ENCODE measurements at places on chromosomes 6 and 20. TPM values are rescaled to one million over a fixed set of nuclear protein-coding genes. Genes with fewer than 3 reads are reported as not detected.

Gene BANF2
- total RNA-seq: not detected

Gene GRM4
- not detected for total RNA-seq

Gene CALHM4
- not detected for total RNA-seq

Gene TREM2
- 10.5 TPM for total RNA-seq

Gene MAFB
- total RNA-seq: 39.0 TPM

Gene SLC22A7
- total RNA-seq: not detected

GRCh38 chr6:36327226-36327918 is 9.3 kb downstream of the BNIP5 start:
- DNase-seq: no peak

GRCh38 chr6:89985751-89986493 is 91.7 kb downstream of the GJA10 start:
- DNase-seq: no peak

DNA sequence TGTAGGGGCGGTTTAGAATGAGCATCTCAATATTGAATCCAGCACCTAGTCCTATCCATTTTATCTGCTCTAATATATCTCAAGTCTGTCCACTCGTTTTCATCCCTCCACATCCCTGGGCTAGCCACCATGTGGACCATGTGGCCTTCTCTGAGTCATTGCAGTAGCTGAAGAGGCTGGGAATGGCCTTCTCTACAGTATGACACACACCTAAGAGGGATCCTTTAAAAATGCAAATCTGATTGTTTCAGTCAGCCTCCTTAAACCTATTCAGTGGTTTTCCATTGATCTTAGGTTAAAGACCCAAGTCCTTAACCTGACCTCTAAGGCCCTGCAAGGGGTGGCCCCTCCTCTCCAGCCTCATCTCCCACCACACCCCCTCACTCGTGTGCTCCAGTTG is 9.4 kb downstream of the RING1 start:
- no peak for DNase-seq

DNA sequence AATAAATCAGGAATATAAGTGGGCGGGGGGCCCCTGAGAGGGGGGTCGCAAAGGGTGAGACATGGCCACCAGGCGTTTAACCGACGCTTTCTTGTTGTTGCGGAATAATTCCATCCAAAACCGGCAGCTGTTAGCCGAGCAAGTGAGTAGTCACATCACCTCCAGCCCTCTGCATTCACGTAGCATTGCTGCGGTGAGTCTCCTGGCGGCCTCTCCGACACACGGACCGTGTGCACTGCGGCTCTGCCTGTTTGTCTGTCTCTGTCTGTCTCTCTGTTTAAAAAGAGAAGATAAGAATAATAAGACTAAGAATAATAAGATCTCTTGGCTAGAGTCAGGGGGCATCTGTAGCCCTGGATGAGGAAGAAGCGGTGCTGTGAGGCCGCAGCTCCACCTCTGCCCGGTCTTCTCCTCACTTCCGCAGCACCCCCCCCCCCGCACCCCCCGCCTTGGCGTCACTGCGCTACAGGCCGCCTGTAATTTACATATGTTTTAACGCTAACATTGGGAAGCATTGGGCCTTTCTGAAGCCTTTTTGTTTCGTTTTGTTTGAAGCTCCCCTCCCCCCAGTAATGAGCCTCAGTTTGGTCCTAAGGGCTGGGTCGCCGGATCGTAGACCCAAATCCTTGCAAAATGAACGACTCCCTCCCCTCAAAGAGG is 993 bp downstream of the STX16 start:
- DNase-seq: no peak

DNA sequence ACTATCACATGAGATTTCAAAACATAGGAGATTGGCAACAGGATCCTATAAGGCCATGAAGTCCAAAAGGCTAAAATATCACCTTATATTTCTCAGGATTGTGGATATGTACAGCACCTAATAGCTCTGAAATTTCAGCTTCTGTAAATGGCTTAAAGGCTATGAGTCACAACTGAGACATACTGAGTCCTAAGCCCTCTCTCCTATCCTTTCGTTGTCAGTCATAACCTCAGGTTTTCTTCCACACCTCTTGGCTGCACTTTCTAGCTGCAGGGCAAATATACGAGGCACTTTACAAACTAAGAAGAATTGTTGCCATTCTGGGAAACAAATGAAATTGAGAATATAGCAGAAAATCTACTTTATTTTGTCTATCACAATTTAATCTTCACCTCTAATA is 969.9 kb upstream of the EPHA7 start:
- DNase-seq: no peak

- no peak for DNase-seq
Measured at GRCh38 chr6:139473231-139473701, 98.8 kb upstream of the CITED2 start.

- no peak for DNase-seq
Measured at GRCh38 chr6:22045261-22045912, 251.4 kb downstream of the PRL start.

- no peak for DNase-seq
Measured at GRCh38 chr6:87925373-87926060, 122.1 kb upstream of the SPACA1 start.

DNA sequence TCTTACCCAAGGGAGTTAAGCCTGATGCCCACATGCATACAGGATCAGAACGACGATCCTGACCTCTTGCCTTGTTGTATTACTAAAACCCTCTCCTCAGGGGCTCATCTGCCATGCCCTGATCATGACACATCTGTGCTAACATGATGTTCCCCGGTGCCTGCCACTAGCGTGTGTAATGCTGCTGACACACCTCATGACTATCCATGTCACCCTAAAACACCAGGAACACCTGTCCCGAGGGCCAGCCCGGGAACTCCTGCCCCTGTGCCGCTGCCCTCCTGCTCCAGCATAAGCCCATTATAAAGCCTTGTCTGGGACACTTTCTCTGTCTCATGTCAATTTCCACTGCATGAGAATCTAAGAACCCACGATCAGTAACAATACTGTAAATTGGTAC is 7.6 kb downstream of the SERPINB6 start:
- DNase-seq: no peak

GRCh38 chr20:49287555-49288249 is 9.8 kb upstream of the ZNFX1 start:
- DNase-seq: no peak

DNA sequence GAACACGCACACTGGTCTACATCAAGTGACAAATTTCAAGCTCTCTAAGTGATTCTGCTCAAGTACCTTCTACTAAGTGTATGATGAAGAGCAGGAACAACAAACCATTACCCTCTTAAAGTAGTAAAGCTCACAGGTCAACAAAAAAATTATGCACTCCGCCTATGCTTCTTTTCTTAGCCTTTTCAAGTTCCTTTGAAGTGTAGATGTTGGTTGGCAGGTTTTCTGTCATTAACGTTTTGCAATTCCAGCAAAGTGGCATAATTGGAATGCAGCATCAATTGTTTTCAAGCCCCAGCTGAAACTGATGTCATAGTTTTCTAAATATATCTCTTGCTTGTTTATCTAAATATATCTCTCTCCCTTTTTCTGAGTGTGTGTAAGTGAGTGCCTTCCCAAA is 396.9 kb upstream of the EYS start:
- no peak for DNase-seq

DNA sequence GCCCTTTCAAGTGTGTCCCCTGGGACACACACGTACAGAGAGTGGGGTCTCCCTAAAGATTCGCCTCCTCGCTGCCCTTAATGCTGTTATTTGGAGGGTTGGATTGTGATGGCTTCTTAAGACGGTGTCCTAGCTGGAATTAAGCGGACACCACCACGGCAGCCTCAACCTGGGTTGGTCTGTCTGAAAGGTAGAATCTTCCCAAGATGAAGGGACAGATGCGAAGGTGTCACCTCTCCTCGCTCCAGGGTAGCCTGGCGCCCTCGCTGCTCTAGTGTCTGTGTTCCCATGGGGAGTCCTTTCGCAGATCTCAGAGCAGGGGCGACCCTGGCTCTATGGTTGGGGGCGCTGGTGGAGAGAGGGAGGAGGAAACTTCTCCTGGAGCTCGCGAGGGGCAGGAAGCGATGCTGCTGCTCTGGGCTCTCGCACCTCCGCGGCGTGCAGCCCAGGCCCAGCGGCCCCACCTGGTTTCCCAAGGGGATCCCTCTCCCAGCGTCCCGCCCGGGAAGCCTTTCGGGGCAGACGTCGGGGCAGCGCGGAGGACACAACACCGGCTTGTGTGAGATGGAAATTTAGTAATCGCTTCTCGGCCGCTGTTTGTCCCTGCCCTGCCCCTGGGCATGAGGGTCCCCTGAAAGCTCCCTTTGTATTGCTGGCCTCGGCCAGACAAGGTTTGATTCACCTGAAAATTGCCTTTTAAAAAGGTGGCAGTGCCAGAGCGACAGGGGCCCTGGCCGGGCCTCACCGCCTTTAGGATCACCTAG is 1.7 kb downstream of the RSPO3 start:
- DNase-seq: no peak

DNA sequence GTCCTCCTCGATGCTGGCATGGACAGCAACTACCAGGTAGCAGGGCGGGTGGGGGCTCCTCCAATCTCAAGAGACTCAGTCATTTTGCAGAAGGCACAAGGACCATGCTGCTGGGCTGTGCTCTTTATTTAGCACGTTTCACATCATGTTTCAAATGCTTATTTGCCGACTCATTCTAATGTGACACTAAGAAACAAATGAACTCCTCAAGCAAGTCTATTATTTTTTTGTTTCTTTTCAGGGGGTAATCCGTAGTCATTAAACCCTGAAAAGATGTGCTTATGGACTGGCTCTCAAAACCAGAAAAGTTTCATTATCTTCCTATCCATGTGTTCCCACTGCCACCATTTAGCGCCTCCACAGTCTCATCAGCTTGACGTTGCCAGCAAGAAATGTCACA is 92.9 kb downstream of the ANKS1A start:
- DNase-seq: no peak

DNA sequence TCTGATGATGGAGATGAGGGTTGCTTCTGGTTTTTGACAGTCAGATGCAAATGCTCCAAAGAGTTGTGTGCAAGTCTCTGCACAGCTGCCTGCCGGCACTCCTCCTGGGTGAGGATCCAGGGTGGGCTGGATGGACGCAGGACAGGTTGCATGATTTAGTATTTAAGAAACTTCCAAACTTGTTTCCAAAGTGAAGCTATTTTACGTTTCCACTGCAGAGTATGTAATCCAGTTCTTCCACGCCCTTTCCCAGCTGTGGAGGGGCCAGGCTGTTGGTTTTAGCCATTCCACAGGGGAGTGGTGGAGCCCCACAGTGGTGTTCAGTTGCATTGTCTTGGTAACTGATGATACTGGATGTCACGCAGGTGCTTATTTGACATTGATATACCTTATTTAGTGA is 157.3 kb downstream of the THBS2 start:
- no peak for DNase-seq

DNA sequence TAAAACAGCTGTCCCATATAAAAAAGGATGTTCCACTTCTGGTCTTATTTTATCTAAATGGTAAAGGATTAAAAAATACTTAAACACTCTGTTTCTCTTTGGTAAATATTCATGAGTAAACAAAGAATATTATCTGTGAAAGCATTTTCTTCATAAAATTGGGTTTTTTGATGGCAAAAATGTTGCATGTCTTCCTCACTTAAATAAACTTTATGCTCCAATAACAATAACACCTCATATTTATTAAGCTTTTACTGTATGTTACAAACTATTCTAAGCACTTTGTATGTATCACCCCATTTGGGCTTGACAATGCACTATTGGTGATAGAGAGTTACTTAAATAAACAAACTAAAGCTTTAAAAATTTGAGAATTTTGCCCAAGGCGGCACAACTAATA is 91.9 kb downstream of the PHIP start:
- no peak for DNase-seq

DNA sequence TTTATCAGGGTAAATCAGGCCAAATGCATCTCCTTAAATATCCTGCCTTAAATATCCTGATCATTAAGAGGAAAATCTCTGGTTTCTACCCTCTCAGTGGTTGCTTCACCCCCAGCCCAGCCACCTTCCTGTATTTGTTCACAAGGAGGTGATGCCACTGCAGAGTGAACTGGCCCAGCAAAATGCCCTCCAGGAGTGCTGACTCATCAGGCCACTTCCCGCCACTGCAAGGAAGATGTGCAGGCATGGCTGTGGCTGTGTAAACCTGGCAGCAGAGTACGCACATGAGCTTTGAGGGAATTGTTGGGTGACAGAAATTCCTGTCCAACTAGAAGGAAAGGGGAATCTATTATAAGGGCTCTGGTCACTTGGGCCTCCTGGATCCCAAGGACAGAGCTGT is 13.8 kb downstream of the NQO2 start:
- no peak for DNase-seq

DNA sequence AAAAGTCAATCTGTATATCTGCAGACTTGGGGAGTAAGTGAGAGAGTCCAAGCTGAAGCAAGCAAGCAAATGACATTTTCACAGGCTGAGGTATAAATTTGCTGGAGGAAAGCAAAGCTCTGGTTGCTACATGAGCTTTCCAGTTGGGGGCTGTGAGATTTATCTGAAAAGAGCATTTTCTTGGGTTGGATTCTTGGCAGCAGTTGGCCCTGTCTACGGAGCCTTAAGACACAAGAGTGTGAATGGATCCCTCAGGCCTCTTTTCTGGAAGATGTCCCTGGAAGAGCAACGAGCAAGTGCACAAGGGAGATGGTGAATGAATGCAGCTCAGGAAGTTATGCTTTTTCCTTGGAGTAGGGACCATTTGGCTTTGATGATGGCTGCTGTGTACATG is 30.8 kb downstream of the ISM1 start:
- no peak for DNase-seq

DNA sequence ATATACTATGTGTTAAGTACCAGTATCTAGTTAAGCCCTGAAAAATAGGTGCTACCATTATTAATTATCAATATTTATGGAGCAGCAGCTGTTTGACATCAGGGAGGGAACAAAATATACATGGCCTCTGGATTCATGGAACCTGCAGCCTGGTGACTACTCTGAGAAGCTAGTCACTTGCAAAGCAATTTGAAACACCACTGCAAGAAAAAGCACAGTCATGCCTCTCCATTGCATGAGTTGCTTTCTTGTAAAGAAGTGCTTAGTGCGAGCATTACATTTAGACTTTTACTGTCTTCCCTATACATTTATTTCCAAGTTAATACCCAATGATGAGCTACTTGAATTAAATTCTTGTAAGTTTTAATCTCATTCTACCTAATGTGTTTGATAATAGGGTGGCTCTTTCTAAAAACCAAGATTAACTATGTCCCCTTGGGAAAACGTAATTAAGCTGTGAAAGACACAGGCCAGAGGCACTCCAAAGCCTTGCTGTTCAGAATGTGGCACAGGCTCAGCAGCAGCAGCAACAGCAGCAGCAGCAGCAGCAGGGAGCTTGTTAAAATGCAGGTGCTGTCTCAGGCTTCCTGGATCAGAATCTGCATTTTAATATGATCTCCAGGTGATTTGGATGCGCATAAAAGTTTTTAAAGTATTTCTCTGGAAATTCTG is 83.6 kb downstream of the PFDN4 start:
- no peak for DNase-seq

DNA sequence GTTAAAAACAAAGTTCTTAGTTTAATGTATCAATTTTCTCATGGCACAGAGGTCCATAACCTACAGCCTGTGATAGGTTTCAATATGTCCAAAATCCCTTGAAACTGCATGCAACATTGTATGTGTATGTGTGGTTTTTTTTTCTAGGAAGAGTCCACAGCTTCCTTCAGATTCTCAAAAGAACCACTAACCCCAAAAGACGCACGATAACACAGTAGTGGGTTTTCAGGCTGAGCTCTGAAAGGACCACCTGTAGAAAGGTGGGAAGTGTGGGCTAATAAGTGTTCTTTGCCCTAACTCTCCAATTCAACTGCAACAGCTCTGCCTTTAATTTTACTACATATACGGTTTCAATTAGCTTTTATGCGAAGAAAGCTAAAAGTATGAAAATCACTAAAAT is 11.5 kb upstream of the KATNA1 start:
- DNase-seq: no peak

GRCh38 chr6:81241126-81242041 is 511.1 kb downstream of the TENT5A start:
- no peak for DNase-seq

- DNase-seq: no peak
Measured at GRCh38 chr6:62746968-62747367, 460.9 kb upstream of the KHDRBS2 start.
